Pulmonary artery endothelial cell (primary cell): ENCODE measurements at places on chromosomes 7 and 10.

- DNase-seq = no peak
Observed at GRCh38 chr10:62895063-62895462, 78.9 kb upstream of the EGR2 start.

DNA sequence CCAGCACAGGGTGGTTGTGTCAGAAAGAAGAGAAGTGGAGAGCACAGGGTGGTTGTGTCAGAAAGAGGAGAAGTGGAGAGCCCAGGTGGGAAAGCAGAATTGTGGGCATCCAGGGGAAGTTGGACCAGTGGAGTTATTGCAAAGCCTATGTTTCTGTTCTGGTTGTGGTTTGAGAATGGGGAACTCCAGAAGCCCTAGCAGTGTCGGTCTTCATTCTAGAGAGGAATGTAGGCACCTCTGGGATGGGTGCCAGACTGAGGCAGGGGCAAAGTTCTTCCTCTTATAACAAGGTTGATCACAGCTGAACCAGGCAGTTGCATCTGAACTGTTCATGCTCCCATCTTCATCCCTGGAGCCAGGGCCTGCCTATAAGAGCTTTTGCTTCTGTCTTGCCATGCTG lies 954 bp downstream of the FSCN3 start:
- DNase-seq = no peak

- no peak for DNase-seq
Observed at GRCh38 chr10:105161149-105161548, 520.1 kb downstream of the SORCS3 start.

GRCh38 chr7:142898377-142899170 lies 13.0 kb upstream of the TRPV6 start:
- DNase-seq = no peak

GRCh38 chr10:132627666-132628531 lies 90.3 kb downstream of the INPP5A start:
- no peak for DNase-seq

- no peak for DNase-seq
Observed at GRCh38 chr10:44325157-44325556, 59.7 kb downstream of the CXCL12 start.

DNA sequence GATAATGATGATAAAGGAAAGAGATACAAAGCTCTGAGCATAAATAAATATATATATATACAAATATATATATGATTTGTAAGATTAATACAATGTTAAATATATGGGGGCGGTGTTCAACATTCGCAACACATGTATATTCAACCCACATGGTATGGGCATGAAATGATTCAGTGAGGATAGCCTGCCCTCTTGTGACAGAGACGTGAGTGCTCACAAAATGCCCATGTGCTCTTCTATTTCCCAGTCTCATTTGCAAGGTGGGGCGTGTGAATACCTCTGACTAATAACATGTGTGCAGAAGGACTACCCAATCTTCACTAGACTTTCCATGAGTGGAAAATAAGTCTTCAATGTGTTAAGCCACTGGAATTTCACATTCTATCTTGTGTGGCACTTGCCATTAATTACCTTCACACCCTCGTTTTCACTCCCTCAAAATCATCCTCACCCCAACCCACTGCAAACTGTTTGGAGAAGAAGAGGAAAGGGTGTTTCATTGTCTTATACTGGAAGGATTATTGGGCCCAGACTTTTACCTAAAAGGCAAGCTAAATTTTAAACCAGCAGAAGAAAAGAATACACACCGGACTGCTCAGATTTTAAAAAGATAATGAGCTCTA lies 26.9 kb downstream of the ASAH2 start:
- DNase-seq = peak; percentile 19

- no peak for DNase-seq
Observed at GRCh38 chr7:149459540-149460452, 1.1 kb downstream of the ZNF777 start.

DNA sequence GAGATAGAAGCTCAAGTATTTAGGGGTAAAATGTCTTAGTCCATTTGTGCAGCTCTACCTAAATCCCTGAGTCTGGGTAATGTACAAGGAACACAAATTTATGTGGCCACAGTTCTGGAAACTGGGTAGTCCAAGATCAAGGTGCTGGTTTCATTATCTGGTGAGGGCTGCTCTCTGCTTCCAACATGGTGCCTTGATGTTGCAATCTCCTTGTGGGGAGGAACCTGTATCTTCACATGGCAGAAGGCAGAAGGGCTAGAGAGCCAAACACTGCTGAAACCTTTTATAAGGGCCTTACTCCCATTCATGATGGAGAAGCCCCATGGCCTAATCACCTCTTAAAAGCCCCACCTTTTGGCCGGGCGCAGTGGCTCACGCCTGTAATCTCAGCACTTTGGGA lies 8.7 kb upstream of the BAZ1B start:
- no peak for DNase-seq

DNA sequence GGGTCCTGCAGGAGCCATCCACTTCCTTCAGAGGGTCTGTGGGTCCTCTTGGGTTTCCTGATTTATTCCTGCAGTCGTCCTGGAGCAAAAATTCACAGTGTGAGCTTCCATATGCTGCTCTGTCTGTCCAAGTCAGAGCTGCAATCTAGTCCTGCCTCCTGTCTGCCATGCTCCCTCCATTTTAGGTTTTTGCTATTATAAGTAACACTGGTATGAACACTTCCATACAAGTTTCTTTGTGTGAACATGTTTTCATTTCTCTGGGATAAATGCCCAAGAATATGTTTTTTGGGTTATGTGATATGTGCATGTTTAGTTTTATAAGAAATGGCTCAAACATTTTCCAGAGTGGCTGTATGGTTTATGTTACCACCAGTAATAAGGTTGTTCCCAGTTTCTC lies 188.1 kb downstream of the ACTR3B start:
- no peak for DNase-seq

- no peak for DNase-seq
Observed at GRCh38 chr7:78301407-78301806, 502.8 kb downstream of the PHTF2 start.

DNA sequence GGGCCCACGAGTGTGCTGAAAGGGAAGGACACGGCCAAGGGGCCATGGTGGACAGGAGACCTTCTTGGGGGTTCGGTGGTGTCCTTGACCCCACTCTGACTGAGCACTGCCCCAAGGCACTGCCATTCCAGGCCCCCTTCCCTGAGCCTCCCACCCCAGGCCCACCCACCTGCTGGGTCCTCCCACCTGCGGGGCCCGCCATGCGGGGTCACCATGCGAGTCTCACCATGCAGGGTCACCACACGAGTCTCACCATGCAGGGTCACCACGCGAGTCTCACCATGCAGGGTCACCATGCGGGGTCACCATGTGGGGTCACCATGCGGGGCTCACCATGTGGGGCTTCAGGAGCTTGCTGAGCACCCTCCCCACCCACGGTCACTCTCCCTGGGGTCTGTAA lies 76.3 kb downstream of the LHPP start:
- no peak for DNase-seq

DNA sequence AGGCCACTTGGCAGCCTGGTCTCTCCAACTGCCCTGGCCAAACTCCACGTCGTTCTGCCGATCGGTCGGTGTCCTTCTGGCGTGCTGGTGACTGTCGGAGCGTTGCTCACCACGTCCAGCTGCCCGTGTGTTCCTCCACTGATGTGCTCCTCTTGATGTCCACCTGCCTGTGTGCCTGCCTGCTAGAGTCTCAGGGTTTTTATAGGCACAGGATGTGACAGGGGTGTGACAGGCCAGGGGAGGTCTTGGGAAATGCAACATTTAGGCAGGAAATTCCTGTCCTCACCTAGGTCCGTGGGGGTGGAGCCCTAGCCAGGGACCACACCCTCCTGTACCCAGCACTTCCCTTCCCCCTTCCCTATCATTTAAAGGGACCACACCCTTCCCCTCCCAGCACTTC lies 25.2 kb upstream of the CFAP46 start:
- no peak for DNase-seq

DNA sequence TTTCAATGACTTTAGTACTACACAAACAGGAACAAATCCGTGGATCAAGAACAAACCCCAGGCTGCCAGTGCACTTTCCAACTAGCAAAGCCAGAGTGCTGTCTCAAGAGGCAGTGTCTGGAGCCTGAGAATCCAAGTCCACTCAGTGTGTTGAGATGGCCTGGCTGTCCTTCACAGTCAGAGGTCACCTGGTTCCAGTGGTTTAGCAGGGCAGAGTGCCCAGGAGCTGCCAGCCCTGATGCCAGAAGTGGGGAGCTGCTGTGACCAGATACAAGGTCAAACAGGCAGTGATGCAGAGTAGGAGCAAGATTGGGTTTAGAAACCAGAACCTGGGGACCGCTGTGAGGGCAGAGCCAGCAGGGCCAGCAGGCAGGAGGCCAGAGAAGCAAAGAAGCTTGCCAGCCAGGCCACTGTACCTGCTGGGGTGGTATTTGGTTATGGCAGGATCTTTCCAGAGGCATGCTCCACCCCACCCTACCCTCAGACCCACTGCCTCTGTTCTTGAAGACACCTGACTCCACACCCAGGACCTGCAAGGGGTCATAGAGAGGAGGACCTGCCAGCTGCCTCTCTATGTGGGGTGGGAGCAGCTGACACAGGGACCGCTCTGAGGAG lies 35.6 kb upstream of the C10orf90 start:
- no peak for DNase-seq

DNA sequence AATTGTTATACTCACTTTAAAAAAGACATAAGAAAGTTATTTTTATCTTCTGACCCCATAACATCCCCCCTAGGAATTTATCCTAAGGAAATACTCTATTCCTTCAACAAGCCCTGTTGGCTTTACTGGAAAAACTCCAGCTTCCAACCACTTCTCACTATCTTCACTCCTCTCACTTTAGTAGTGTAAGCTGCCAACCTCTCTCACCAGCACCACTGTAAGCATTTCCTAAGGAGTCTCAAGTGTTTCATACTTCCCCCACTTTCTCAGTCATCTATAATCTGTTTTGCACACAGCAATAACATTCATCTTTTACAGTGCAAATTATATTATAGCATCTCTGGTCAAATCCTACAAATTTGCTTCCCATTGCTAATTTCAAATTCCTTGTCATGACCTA lies 45.8 kb downstream of the GPR85 start:
- DNase-seq = no peak

DNA sequence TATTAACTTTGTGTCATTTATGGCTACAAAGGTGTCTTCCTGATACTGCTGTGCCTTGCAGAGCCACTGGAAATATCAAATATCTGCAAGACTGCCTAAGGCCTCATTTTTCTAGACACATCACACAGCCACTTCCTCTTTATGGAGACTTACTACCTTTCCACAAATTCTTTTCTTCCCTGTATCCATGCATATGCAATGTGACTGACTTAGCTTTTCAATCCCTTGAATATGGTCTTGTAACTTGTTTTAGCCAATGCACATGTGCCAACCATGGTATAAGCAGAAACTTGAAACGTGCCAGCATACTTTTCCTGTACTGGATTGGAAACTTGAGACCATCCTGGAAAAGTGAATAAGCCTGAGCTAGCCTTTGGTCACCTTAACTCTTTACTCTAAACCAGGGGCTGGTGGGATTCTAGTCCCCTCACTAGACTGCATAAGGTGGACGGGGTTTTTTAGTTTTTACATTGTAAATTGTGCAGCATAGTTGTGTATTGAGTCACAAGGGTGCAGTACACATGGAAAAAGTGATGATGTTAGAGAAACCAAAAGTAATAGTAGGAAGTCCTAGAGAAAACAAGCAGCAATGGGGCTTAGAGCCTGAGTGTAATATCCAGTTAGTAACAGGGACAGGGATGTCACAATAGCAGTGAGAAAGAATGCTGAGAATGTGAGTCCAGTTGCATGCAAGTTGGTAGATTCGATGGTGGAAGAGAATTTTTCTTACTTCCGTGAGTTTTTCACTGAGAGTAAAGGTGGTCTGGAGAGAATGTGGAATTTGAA lies 879.5 kb downstream of the SORCS1 start:
- DNase-seq = no peak

GRCh38 chr7:33776788-33777187 lies 128.6 kb upstream of the BMPER start:
- DNase-seq = no peak

DNA sequence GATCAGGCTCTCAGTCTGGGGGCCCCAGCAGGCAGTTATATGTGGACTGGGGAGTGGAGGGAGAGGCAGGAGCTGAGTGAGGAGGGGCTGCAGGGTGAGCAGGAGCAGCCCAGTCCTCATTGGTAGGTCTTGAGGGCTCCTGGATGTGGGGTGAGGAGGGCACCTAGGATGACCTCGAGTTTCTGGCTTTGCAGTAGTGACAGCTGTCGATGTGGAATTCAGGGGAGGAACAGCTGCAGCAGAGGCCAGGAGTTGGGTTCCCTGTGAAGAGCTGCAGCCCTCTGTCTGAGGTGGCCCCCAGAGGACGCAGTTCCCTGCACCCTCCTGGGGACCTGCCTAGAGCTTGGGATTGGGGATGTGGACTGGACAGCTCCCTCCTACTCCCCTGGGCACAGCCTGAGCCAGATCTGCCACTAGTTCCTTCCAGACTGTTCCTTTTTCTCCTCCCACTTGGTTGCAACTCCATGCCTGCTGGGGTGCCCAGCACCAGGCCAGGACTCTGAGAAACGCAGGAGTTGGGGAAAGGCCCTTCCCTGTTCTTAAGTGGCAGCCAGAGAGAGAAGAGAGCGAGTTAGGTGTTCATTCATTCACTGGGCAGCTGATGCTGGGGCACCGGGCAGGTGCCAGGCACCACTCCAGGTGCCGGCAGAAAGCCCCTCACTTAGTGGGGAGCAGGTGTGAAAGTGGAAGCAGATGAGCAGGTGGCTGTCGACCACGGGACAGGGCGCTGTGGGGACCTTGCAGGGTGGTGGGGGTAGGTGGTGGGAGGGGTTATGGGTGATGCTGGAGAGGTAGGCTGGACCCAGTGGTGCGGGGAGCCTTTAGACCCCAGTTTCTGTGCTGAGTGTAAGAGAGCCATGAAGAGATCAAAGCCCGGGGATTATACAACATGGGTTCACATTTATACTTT lies 57.9 kb downstream of the PRF1 start:
- no peak for DNase-seq

DNA sequence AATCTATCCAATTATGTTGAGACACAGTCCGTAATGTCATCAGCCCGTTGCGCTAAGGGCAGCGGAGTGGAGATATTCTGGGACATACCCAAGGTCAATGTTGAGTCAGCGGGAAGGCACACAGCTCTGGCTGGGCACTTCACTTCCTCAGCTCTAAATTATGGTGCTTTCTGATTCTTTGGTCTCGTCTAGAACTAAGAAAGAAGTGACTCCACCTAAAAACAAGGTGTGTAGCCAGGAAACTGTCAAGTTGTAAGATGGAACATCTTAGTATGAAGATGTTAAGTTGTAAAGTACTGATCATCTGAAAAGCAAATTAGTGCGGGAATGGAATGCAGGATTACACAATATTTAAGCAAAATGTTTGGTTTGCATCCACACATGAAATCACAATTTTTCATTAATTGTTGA lies 43.1 kb downstream of the BAIAP2L1 start:
- DNase-seq = no peak
